ENCODE measurements at places on chromosomes 2 and 18. TPM values are rescaled to one million over a fixed set of nuclear protein-coding genes. Genes with fewer than 3 reads are reported as not detected.

Gene NFATC1
- 6.9 TPM for total RNA-seq

Gene MXD1
- total RNA-seq: 3.6 TPM

Gene DCC
- total RNA-seq: not detected

Gene PRSS56
- total RNA-seq: not detected

Gene IL36A
- not detected for total RNA-seq

Gene ZBTB7C
- 0.10 TPM for total RNA-seq

Gene NPPC
- not detected for total RNA-seq

Gene MYO7B
- total RNA-seq: 0.89 TPM

Gene SH3RF3
- 0.82 TPM for total RNA-seq

Gene POTEC
- not detected for total RNA-seq

Gene PLCL1
- total RNA-seq: not detected

Gene OR6B2
- not detected for total RNA-seq

Gene DNMT3A
- 9.2 TPM for total RNA-seq

Gene HOXD3
- total RNA-seq: 1.5 TPM

Gene PROKR1
- not detected for total RNA-seq

Gene TFPI
- total RNA-seq: 15.0 TPM

Gene RSAD2
- total RNA-seq: 6.9 TPM

Gene KCNJ3
- not detected for total RNA-seq

Gene ASXL3
- total RNA-seq: not detected

Gene BCL2L11
- total RNA-seq: 1.8 TPM

Gene UPP2
- total RNA-seq: not detected

Gene HYCC2
- 0.86 TPM for total RNA-seq

Gene FSHR
- total RNA-seq: not detected

Gene ARL4C
- 0.91 TPM for total RNA-seq

Gene FAM110C
- not detected for total RNA-seq

Gene PNKD
- 40.8 TPM for total RNA-seq

Gene C1QL2
- total RNA-seq: not detected

Gene KCNJ13
- total RNA-seq: not detected

Gene UGT1A3
- not detected for total RNA-seq

Gene LHCGR
- not detected for total RNA-seq

Gene PJVK
- 1.4 TPM for total RNA-seq

Gene REG3G
- not detected for total RNA-seq

Gene ELOA2
- total RNA-seq: not detected

Gene CCDC141
- not detected for total RNA-seq

Gene ANXA4
- total RNA-seq: 40.7 TPM

Gene GRB14
- total RNA-seq: 1.4 TPM

Gene CD28
- total RNA-seq: 0.10 TPM

Gene PIEZO2
- 42.7 TPM for total RNA-seq

Data from MG63 (cell line).